ENCODE measurements at places on chromosomes 16 and 17.

- DNase-seq: no peak
These were observed 12.5 kb upstream of the C17orf107 start for GRCh38 chr17:4886830-4887229.

- no peak for DNase-seq
These were observed 10.7 kb downstream of the MYL4 start for GRCh38 chr17:47219621-47220475.

- DNase-seq: no peak
These were observed 40.2 kb downstream of the C16orf87 start for GRCh38 chr16:46790599-46791270.

DNA sequence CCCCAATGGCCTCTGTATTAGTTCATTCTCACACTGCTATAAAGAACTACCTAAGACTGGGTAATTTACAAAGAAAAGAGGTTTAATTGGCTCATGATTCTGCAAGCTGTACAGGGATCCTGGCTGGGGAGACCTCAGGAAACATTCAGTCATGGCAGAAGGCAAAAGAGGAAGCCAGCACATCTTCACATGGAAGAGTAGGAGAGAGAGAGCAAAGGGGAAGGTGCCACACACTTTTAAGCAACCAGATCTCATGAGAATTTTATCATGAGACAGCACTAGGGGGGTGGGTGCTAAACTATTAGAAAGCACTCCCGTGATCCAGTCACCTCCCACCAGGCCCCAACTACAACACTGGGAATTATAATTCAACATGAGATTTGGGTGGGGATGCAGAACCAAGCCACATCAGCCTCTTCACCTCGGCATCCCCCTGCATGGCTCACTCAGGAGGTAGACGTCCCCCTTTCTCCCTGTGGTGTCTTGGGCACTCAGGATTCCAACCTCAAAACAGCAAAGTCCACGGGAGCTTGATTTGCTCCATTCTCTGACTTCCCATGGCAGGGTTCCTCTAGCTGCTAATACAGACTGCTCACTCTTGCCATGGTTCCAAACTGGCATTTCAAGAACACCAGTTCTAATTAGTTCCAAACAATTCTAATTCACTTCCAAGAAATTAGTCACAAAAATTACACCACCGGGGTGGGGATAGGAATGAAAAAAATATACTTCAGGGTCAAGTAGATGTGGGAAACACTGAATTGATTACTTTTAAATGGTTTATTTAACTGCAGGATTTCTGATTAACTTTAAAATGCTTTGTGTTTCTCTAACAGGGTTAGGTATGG, 203.8 kb upstream of the HSBP1 start:
- no peak for DNase-seq

GRCh38 chr17:73093286-73093685, 798 bp upstream of the SLC39A11 start:
- no peak for DNase-seq

DNA sequence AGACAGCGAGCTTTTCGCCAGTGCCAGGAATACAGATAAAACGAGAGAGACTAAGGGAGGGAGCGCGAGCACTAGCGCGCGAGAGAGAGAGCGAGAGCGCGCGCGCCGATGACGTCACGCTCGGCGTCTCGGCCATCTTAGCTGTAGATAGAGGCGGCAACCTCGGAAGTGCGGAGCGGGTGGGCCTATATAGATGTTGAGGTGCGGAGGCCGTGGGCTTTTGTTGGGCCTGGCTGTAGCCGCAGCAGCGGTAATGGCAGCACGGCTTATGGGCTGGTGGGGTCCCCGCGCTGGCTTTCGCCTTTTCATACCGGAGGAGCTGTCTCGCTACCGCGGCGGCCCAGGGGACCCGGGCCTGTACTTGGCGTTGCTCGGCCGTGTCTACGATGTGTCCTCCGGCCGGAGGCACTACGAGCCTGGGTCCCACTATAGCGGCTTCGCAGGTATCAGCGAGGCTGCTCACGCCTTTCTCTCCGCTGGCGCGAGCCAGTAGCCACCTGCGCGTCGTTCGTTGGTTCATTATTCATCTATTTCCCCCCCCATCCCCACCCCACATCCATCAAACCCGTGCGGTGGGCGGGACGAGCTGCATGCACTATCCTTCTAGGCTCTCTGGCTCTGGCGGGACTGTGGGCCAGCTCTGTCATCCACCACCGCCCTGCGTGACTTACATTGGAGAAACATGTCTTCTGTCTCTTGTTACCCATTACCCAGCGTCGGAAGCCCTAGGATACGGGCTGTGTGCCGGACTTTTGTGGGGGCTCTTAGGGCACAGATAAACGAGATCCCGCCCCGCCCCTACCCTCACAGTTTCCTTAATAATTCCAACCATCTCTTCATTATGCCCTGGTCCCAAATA, 795 bp downstream of the CYB5D2 start:
- DNase-seq: peak; percentile 43

- no peak for DNase-seq
These were observed 16.2 kb downstream of the MARCHF10 start for GRCh38 chr17:62791767-62792446.

DNA sequence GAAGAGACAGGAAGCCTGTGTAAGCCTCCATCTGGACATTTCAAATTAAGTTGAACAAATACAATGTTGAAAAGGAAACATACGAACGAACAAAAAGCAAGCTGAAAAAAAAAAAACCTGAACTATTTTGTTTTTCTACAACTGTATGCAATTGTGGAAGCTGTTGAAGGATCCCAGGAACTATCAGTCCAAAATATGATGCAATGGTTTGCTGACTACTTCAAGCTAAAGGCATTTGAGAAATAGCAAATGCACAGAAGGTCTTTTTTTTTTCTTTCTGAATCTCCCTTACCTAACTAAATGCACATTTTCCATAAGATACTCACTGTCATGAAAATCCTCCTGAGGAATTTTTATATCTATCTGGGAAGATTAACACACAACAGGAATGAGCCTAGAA, 40.2 kb downstream of the MAF start:
- DNase-seq: no peak

DNA sequence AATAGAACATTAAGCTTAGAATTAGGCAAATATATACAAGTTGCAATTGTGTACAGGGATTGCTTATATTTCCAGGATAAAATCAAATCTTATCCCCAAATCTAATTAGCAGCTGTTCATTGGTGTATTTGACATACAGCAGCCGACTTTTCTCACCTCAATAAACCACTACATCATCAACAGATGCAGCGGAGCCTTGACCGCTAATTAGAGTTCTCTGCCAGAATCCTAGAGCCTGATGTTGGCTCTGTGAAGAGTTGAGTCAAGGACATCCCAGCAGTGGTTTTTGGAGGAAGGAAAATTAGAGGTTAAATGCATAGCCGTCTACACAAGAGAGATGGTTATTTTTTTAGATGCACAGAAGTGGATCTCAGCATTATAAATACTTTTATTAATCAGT, 221.9 kb upstream of the CACNG5 start:
- no peak for DNase-seq

DNA sequence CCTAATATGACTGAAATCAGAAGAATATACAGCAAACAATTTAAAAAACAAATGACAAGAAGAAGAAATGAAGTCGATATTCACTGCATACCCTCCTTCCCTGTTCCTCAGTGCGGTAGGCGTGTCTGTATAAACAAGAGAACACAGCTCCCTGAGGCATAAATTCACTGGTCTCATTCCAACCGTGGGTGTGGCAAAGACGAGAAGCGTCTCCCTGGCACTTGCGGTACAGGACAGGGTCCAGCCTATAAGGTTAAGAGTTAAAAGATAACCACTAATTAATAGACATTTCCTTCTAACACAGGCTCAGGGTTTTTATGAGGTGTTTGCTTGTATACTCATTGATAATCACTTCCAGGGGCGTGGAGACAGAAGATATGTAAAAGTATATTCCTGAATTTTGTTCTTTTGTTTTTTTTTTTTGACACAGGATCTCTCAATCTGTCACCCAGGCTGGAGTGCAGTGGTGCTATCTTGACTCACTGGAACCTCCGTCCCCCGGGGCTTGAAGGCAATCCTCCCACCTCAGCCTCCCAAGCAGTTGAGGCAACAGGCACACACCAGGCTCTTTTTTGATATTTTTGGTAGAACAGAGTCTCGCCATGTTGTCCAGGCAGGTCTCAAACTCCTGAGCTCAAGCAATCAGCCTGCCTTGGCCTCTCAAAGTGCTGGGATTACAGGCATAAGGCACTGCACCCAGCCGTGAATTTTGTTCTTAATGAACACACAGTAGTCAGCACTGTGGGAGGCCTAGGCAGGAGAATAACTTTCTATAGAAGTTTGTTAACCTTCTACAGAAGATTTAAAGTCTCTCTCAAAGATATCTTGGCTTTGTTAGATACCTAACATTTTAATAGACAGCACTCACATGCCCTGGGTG, 59.1 kb upstream of the CLEC18B start:
- DNase-seq: no peak

GRCh38 chr17:59415397-59415796, 83.9 kb downstream of the YPEL2 start:
- DNase-seq: no peak

DNA sequence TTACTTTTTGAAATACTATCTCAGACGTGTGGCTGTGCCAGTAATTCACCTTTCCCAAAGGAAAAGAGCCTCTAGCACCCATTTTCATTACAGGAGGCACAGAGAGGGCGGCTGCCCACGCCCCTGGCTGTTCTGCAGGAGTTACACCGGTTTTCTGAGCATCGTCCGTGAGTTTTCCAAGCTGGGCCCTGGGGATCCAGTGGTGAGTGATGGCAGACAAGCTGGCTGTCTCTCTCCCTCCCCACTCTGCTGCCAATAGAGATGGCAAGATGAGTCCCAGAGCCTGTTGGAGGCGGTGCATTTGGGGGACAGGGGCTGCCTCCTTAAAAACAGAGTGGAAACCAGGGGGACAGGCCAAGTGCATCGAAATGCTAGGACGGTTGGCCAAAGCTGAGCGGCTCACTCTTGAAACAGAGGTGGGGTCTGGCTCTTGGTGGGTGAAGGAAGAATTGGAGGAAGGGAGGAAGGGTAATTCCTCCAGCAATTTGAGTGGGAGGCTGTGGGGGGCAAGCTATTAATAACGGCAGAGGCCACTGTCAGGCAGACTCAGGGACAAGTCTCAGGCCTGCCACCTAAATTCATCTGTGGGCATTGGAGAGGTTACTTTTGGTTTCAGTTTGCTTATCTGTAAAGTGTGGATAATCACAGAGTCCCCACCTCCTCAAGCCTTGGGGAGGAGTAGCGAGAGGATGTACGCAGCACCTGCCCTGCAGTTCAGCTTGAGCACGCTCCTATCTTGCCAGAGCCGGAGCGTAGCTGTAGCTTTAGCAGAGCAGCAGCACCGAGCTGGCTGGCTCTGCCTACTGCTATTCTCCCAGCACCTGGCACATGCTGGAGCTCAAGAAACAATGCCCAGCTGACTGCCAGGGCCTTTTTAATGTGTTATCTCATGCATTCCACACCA, 7.5 kb upstream of the NOS2 start:
- no peak for DNase-seq
